ENCODE measurements at places on chromosomes 6 and 20.

- DNase-seq: no peak
These were observed 378.8 kb upstream of the SULF2 start for GRCh38 chr20:48164034-48164433.

GRCh38 chr6:27582928-27583725 is 110.2 kb upstream of the ZNF184 start:
- no peak for DNase-seq

DNA sequence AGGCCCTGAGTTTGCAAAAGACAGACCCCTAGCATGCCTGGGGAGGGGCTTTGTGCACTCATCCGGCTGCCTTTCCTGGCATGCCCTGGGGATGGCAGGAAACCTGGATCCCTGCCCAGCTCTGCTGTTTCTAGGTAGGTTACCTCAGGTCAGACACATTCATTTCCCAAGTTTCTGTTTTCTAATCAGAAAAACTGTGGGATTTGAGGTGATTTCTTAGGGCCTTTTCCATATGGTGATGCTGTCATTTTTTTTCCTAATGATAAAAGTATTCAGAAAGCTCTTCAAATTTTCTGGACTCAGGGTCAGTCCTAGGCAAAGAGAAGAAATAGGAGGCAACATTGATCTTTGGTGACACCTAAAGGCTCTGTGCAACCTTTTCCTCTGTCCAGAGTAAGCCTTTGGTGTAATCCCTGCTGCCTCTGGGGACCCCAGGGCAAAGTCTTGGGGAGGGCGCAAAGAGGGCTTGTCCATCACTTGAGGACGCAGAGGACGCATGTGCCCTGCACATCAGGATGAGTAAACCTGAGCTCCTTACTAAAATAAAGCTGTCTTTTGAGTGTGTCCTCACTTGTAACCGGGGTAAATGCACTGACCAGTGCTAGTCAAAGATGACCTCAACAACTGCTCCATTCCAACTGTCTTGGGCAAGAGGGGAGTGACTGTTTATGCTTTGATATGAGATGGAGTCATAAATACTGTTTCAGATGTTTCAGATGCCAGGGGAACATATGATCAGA is 13.5 kb upstream of the TRAM2 start:
- DNase-seq: no peak

DNA sequence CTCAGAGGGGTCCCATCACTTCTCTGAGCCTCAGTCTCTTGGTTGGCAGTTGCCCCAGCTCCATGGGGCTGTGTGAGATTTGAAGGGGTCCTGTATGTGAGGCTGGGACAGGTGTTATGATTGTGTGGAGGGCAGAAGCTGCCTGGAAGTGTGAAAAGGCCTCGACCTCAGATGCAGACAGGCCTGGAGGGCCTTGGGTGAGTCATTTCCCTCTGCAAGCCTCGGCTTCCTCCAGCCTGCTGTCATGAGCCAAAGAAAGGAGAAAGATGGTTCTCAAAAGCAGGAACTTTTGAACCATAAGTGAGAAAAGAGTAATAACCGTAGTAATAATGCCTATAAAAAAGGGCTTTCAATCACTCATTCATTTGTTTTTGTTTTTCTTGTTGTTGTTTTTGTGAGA is 37.5 kb downstream of the SNAI1 start:
- no peak for DNase-seq

- no peak for DNase-seq
These were observed 208.0 kb upstream of the EXOC2 start for GRCh38 chr6:900716-901605.

GRCh38 chr6:40251637-40252300 is 317.5 kb upstream of the MOCS1 start:
- no peak for DNase-seq

- DNase-seq: no peak
These were observed 7.2 kb downstream of the E2F3 start for GRCh38 chr6:20408851-20409250.

DNA sequence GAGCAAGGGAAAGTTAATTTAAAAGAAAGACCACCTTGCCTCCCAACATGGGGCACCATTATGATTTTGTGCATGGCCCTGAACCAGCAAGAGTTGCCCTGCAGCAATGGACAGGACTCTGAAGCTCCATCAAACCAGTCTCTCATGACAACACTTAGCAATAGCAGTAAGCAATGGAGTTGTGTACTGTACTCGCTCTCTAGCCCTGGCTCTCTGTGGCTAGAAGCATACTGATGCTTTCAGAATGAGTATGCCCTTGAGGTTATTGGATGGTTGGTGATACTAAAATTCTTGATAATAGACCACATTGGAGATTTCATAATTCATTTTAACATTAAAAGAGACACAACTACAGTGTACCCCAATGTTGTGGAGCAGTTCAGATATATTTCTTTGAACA is 23.2 kb upstream of the LMBRD1 start:
- no peak for DNase-seq

DNA sequence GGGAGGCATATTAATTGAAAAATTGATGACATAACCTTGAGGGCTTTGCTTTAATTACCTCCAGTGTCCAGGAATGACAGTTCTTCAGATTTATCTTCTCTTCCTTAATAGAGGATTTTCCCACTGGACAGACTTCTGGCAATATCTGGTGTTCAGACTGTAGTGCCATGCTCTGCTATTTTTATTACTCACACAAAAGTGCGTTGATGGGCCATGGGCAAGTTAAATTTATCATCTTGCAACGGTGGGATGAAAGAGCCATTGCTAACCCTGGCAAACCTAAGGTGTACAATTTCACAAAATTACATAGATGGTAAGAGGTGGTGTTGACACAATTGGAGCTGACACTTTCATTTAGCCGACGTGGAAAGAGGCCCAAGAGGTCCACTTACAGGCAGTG is 253.7 kb upstream of the PLCB4 start:
- DNase-seq: no peak

GRCh38 chr6:11413117-11413687 is 124.3 kb upstream of the TMEM170B start:
- DNase-seq: no peak

DNA sequence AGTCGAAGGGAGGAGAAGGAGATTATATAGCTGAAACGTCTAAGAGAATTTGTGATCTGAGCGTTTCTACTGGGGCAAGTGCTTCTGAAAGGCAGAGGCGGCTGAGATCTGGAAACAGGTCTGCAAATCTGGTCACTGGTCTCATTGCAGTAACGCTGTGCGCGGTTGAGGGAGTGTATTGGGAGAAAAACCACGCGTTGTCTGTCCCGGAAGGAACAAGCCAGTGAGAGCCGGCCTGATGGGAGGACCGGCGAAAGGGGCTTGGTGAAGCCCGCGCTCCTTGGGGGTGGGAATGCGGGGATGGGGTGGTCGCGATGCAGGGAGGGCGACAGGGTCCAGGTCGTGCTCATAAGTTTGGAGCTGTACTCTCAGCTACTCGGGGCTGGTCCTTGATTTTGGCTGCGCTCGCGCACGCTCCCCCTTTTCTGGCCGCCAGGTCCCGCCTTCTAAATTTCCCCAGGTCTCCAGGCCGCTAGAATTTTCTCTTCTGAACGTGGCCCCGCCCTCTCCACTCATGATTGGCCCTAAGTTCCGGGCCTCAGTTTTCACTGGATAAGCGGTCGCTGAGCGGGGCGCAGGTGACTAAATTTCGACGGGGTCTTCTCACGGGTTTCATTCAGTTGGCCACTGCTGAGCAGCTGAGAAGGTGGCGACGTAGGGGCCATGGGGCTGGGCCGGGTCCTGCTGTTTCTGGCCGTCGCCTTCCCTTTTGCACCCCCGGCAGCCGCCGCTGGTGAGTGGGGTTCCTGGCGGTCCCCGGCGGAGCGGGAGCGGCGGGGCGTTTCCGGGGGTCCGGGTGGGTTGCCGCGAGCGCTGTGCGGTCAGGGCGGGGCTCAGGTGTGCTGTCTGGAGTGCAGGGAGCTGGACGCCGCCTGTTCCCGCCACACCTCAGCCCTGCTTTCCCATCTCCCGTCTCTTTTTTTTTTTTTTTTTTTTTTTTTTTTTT is at the start of gene MICB:
Gene MICB (plus strand): TSS at position 615 of the 946 bp plus-strand sequence. CDS start 49 bp downstream, at position 664.
- peak; percentile 85 for DNase-seq

DNA sequence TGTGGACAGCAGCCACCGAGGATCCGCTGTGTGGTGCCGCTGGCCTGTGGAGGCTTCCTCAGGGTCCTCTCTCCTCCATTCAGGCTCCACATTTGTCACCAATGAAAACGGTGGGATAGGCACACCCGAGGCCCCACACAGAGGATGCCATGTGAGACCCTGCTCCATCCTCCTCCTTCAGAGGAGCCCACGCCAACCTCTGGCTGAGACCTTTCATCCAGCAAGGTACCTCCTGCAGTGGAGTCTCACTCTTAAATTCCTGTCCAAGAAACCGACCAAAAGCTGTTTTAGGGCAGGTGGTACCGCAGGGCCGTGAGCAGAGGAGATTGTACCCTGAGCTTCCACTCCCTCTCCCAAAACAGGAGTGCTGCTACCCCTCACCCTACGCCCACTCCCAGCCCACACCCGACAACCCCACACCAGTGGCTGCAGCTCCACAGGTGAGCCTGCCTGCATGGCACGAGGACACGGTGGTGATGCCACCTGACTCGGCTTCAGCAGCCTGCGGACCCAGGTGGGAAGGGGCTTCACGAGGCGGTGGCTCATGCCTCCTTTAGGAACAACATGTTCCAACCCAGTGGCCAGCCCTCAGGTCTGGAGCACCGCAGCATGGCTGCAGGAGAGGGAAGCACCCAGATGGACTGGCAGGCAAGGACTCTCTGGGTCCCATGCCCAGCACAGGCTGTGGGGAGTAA is 237.6 kb upstream of the AFDN start:
- no peak for DNase-seq

DNA sequence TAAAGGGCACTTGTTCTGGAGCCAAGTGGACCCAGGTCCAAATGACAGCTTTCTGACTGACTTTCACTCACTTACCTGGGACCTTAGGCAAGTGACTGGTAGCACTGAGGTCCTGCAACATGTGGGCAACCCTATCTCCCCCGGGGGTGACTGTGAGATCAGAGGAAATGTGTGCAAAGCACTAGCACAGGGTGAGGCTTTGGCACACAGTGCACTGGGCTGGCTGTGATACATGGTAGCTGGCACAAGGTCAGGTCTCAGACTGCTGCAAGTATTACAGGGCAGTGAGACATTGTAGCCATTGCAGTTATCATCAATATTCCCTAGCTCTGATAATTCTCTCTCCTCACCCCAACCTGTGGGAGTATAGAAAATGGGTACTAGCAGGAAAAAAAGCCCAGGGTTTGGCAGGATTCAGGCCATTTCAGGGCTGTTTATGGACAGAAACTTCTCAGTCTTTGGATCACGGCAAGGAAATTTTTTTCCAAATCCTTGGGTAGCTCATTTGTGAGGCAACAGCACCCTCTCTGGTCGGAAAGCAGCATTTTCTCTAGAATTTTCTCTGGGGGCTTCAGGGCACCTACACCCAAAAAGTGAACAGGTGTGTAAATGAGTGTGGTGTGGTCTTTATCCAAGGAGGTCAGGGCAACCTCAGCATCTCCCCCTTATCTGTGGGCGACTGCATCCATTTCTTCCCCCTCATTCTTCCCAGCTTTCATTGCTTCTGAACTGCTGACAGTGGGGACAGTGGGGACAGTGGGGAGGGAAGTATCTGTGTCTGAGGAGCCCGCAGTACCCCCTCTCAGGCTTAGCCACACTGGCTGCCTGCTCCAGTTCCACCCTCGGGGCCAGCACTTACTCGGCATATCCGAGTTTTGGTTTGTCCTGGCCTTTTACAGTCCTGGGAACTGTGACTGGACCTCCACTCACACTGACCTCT is 148.7 kb upstream of the PHACTR3 start:
- no peak for DNase-seq

DNA sequence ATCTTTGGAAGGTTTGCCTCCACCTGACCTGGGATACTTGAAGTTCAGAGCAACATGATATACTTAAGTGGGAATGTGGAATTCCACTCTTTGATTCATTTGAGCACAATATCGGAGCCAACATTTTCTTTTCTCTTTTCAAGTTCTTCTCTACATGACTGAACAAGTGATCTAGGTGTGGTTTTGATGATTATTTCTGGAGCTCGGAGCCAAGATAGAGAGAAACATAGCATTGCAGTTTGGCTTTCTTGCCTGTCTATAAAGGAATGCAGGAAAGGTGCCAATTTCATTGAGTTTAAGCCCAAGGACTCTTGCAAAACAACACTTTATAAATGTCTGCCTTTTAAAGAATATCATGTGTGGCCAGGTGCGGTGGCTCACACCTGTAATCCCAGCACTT is 124.2 kb upstream of the FAM83B start:
- DNase-seq: no peak

DNA sequence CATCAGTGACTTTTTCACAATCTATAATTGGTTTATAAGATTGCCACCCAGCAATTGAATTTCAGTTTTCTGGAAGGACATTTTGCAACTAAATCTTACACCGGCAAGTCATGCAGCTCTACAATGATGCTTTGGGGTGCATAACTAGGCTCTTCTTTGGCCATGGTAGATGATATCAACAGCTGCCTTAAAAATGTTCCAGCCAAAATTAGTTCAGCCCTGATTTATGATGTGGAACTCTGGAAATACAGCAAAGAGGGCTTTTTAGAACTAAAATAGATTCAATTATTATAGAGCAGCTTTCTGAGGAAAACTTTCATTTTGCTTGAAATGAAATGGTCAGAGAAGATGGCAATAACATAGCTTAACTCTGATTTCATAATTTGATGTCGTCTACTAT is 18.4 kb upstream of the MCM9 start:
- no peak for DNase-seq

GRCh38 chr6:43103253-43103876 is 27.3 kb downstream of the PTK7 start:
- no peak for DNase-seq

DNA sequence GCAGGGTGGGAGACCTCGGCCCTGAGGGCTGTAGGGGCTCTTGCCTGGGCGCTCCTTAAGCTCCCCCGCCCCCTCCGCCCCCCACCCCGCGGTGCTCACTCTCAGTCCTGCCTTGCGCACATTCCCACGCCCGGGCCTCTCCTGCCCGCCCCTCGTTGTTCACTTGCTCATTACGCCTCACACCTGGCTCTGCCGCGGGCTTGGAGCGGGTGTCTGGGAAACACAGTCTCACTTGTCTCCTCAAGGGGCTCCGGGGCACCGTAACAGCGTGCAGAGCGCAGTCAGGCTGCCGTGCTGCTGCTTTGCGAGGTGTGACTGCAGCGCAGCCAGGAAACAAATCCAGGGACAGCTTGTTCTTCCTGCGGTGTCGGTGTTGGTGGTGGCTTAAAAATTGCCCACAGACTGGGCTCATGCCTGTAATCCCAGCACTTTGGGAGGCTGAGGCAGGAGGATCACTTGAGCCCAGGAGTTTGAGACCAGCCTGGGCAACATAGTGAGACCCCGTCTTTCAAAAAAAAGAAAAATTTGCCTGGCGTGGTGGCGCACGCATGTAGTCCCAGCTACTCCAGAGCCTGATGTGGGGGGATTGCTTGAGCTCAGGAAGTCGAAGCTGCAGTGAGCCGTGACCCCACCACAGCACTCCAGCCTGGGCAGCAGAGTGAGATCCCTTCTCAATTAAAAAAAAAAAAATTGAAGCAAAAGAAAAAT is 4.6 kb downstream of the NPBWR2 start:
- DNase-seq: no peak
